Stimulated activated CD8-positive, alpha-beta memory T cell treated with anti-CD3 and anti-CD28 coated beads, Interleukin-4, amount 100 ng/mL, for 1 hour (primary cell): ENCODE measurements at places on chromosomes 4 and X.

GRCh38 chrX:148664995-148665394, 164.6 kb downstream of the AFF2 start:
- DNase-seq: no peak

DNA sequence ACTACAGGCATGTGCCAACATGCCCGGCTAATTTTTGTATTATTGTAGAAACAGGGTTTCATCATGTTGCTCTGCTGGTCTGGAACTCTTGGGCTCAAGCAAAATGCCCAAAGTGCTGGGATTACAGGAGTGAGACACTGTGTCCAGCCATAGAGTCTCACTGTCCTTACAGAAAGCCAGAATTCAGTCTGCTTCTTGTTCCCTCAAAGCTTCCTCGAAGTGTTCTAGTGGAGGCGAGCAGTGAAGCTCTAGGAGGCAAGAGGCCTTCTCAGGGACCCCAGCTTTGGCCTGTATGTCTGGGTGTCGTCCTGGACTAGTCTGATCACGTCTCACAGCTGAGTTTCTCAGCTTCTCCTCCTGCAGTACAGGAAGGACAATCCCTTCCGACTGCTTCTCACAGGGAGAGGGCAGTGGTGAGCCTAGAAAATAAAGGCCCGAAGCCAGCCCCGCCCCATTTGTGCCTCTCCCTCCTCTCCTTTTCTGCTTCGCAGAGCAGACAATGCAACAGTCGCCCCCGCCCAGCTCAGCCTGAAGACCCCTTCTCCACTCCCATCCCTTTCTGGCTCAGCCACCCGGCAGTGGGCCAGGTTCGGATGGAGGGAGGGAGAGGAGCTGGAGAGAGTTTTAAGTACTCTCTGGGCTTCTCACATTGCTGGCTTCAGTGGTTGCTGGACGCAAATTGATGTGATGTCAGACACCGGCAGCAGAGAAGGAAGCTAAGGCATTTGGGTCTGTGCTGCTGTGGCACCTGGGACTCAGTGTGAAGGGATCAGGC, 11.1 kb upstream of the FAM3A start:
- no peak for DNase-seq

DNA sequence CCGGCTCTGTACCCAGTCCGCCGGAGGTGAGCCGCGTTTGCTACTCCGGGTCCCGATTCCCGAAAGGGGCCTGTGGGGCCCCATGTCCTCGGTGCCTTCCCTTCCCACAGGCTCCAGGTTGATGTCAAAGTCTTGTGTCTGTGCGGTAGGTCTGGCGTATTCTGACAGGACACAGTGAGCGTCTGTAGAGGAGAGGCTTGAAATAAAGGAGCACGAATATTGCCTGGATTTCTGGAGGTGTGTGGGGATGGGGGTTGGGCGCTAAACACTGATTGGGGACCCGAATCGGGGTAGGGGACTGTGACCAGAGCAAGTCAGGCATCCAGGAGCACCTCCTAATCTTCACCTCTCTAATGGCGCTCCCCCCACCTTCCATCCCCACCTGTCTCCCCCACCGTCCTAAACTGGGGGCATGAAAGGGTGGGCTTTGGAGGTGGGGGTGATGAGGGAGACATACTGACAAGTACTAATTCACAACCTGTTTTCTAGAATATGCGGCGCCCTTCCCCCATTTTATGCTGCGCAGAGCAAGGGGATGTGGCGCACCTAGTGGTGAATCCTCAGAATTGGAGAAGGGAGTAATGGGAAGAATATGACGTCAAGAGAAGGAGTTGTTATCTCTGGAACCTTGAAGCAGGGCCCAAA, 855 bp downstream of the GPRASP2 start:
- no peak for DNase-seq

- no peak for DNase-seq
Observed at GRCh38 chr4:24973404-24973746, 57.4 kb downstream of the LGI2 start.

DNA sequence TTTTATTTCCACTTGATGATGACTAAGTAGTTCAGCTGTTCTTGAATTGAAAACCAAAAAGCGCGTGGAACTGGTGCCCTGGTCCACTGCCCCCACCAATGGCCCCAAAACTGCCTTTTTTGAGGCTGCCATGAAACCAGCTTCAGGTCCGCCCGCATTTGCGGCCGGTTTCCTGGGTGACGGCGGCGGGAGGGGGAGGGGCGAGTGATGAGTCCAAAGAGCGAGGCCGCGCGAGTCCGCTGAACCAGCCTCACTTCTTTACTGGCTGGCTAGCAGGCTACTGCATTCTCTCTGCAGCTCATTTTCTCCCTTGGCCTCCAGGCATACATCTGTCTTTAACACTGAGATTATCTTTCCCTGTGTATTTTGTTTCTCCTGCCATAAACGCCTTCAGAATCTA, 72.9 kb upstream of the FABP2 start:
- no peak for DNase-seq

- no peak for DNase-seq
Observed at GRCh38 chrX:108494406-108495090, 54.9 kb downstream of the COL4A5 start.

GRCh38 chr4:32106767-32107166, 1386.6 kb downstream of the PCDH7 start:
- DNase-seq: no peak

DNA sequence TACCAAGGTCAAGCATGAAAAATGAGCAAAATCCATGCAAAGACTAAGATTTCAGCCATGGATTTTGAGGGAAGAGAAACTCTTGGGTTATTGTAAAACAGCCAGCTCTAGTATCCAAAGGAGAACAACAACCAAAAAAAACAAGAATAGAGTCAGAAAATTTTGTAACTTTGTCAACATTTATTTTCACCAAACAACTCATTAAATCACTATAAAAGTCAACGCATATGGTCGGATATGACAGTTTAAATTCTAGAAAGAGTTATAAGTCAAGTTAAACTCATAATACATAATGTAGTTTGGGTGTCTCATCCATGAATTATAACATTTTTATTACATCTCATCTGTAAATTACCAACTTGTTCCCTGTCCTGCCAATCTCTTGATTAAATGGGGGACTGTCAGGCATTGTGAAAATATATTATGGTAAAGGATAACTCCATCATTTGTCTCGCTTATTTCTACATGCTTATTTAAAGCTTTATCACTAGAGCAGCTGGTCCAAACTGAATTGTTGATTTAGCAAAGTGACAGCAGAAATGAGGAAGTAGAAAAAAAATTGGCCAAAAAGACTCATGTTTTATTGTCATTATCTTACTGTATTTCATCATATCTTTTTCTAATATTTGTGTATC, 224.8 kb upstream of the NOCT start:
- DNase-seq: no peak

DNA sequence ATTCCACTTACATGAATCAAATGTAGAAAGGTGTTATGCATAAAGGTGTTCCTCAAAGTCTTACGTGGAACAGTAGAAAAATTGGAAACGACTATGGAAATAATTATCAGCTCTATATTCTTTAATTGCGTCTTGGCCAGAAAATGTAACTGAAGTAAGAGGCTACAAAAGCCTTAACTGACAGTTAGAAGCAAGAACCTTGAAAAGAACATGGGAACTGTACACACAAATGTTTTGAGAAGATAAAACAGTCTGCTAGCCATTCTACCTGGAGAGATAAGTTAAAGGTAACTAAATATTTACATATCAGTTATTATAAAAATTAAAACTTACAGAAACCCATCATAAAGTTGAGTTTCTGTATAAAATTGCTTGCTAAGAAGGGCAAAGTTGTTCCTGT, 172.0 kb upstream of the FTHL17 start:
- DNase-seq: no peak

GRCh38 chr4:100479971-100480370, 37.9 kb downstream of the EMCN start:
- DNase-seq: no peak

- DNase-seq: no peak
Observed at GRCh38 chrX:136147976-136148375, 643 bp downstream of the FHL1 start.
